ENCODE measurements at places on chromosomes 11 and 22.

GRCh38 chr11:15817001-15817400 is 539.3 kb downstream of the SOX6 start:
- DNase-seq, result no peak

GRCh38 chr11:119607726-119608125 is 121.3 kb downstream of the NECTIN1 start:
- no peak for DNase-seq

DNA sequence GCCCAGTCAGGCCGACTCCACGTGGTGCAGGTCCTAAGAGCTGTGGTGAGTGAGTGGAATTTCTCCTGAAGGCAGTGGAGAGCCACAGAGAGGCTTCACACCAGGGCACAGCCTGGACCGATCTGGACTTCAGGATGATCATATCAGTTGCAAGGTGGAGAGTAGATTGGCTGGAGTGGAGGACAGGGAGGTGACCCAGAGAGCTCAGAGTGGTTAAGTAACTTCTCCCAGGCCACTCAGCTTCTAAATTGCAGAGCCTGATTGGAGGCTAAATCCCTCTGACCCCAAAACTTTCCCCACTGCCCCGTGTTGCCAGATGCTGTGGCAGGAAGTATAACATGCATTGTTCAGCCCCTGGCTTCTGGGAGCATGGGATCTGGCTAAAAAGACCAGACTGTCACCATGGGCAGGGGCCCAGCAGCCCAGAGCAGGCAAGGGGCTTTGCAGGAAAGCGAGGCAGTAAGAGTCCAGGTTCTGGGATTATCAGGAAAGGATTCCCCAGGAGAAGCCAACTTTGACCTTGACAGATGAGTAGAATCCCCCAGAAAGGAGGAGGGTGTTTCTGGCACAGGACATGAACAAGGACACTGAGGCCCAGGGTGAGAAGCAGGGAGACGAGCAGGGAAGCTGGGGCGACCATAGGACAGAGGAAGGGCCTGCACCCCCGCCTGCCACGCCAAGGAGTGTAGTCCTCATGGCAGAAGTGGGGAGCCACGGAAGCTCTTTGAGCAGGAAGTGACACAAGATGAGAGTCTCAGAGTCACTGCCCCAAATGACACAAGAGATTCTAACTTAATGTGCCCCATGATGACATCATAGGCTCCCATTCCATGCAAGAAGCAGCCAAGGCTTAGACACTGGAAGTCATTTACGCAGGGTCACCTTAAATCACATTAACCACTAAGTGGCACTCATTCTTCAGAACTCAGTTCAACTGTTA is 4.8 kb downstream of the SLC35C1 start:
- DNase-seq, result no peak

DNA sequence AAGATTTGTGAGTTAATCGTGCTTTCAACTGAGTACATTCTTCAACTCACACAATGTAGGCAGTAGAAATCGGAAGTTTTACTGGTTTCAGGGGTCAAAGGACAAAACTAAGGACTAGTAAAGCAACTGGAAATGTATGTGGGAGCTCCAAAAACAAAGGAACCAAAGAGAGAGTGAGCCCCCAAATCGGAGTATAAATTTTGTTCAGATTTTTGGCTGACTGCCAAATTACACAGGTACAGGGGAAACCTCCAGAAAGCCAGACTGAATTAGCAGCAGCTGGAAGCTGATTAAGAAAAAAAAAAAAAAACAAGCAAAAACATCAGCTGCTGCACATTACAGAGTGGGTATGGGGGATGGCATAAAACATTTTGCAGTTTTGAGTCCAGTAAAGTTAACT is 75.2 kb upstream of the GNAZ start:
- no peak for DNase-seq

DNA sequence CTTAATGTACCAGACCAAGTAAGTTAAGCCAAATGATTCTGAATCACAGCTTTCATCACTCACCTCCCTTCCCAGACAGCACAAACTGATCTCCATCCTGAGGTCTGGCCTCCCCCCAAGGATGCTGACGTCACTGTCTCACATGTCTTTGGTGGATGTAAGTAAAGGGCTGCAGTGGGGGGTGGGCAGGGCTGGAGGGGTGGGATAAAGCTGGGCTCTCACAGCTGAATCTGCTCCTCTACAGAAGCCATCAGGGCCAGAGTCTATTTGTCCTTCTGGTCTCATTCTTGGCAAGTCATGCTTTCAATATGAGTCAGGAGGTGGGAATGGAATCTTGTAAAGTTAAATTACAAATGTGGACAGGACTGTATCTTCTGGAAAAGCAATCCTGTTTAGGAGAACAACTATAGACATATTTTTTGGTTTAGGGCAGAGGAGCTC is 32.7 kb downstream of the P4HA3 start:
- no peak for DNase-seq

GRCh38 chr11:24056051-24056450 is 440.8 kb upstream of the LUZP2 start:
- DNase-seq, result no peak

DNA sequence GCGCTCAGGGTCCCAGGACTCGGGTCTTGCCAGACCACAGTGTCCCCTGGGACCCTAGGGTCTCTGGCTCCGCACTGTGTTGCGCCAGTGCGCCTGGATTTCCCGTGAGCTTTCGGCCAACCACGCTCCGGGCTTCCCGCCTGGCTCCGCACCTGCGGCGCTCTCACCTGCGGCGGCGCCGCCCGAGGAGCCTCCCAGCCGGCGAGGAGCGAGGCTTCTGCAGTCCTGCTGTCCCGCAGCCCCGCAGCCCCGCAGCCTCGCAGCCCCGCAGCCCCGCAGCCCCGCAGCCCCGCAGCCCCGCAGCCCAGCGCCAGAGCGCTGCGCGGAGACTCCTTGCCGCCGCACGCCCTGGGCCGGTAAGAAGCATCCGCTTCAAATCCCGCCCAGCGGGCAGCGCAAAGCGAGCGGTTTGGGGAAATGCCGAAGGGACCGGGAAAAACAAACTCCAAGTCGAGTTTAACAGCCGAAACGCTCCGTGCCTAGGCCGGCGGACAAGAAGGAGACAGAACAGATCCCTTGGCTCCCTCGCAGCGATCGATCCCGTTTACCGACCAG is 939 bp downstream of the ALX4 start:
- DNase-seq, result no peak

DNA sequence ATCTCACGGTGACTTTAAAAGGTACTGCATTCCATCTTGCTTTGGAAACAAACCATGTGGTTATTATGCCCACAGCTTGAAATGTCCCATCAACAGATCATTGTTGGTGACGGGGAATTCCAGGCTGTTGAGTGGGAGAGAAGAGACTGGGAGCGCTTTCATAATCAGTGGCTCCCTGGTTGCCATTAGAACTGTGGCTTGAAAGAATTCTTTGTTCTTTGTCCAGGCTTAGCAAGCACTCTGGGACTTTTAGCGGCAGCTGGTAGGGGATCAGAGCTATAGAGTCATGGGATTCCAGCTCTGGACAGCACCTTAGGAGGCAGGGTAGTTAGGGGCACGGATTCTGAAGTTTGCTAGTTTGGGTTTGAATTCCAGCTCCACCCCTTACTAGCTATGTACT is 22.0 kb downstream of the MMP20 start:
- no peak for DNase-seq

DNA sequence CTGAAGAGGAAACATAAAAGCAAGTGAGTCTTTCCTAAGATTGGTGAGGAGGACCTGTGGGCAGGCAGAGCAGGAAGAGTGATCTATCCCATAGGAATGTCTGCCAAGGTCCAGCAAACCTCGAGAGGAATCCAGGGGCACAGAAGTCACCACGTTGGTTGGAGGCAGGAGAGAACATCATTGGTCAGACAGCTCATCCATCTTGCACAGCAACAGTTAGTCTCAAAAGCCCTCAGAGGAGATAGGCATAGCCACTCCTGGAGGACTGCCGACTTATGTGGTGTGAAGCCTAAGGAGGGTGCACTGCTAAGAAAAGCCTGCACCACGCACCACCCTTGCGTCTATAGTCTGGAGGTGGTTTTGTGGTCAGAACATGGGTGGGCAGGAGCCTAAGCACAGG is 109.1 kb downstream of the RASSF10 start:
- DNase-seq, result no peak

DNA sequence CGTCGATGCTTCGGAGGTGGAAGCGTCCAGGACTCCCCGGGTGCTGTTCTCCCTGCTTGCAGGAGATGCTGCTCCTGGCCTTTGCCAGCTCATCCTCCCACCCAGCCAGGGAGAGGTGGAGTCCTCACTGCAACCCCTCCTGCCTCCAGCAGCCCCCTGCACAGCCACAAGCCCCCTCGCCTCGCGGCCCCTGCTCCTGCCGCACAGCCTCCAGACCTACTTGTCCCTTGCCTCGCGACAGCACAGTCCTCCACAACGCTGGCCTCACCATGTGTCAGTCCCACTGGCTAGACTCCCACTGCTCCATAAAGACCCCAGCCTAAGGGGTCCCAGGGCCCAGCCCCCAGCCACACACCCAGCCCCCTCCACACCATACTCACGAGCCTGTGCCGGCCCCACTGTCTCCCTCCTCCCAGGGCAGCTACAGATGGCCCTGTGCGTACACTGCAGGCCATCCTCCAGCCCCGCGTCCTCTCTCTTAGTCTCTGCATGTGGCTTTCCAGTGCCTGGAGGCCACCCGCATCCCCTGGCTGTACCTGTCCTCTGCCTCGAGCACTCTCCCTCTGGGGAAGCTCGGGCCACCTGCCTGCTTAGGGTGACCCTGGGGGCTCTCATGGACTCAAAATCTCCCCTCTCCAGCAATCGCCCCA is 91.5 kb downstream of the CELSR1 start:
- DNase-seq, result no peak

DNA sequence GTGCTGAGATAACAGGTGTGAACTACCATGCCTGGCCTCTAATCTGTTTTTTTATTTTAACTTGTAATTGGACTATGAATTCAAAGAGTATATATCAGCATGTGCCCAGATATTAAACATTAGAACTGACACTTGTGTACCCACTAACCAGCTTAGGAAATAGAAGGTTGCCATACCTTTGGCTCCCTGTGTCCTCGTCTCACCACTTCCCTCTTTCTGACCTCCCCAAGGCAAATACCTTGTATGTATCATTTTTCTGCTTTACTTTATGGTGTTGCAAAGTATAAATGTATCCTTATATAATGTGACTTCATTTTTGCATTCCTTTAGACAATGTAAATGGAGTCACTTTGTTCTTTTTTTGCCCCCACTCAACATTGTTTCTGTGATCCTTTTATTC is 9.1 kb downstream of the PPP6R3 start:
- DNase-seq, result no peak

DNA sequence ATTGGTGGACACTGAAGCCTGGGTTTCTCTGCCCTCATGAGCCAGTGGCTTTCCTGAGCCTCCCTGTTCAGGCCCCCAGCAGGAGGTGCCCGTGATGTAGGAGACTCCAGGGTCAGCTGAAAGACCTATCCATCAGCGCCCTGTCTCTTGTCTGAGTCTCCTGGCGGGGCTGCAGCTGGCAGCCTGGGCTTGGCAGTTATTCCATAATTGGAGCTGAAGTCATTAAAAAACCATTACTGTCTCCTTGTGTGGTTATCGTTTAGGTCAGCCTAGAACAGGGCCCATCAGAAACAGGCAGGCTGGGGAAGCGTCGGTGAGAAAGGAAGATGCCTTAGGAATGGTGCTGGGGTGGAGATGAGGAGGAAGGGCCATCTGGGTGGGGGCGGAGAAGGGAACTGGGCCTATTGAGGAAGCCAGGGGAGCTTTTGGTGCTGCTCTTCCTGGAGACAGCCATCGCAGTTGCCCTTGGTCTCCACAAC is 5.0 kb downstream of the TUB start:
- DNase-seq, result no peak

DNA sequence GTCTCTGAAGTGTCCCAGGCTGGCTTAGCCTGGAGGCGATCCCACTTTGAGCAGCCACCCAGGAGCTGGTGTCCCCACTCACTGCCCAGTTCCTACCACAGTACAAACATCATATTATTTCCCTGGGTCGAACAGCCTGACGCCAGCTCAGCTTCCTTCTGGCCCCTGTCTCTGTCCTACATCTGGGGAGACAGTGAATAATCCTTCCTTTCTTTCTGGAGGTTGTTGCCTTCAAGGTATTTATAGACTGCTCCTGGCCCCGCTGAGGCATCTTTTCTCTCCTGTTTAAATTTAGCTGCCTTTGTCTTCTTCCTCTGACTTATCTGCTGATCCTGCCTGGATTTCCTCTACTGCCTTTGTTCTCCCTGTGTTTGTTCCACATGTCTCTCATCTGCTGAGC is 56.8 kb upstream of the LRRC55 start:
- DNase-seq, result no peak

DNA sequence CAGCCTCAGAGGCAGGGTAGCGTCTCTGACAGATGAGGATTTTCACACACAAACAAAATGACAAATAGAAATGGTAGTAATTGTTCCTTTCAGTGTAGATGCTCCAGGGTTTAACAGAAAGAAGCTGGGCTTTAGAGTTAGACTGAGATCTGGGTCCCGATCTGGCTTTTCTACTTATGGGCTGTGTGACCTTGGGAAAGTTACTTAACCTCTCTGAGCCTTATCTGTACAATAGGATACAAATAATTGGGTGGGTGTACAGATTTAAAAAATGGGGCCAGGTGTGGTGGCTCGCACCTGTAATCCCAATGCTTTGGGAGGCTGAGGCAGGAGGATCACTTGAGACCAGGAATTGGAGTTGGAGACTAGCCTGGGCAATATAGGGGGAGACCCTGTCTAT is 204.9 kb downstream of the CEP164 start:
- no peak for DNase-seq

- no peak for DNase-seq
Measured at GRCh38 chr11:69816671-69817070, 2.5 kb downstream of the FGF3 start.

- no peak for DNase-seq
Measured at GRCh38 chr11:76602431-76602861, 68.1 kb downstream of the LRRC32 start.

DNA sequence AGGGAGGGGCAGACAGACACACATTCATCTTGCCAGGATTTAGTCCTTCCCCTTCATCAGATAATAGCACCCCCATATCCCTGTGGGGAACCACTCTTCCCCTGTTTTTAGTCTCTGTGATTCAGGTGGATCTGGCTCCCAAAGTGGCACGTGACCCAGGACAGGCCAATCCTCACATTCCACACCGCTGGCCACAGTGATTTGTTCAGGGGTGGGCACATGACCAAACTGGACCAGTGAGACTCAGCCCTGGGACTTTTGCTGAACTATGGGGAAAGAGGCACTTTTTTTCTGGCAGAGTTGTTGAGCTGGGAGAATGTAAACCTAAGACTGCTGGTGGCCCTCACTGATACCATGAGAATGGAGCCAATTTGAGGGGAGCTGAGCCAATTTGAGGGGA is 19.1 kb upstream of the KCNJ11 start:
- DNase-seq, result no peak

GRCh38 chr11:23604966-23605365 is 744.7 kb upstream of the CCDC179 start:
- no peak for DNase-seq

DNA sequence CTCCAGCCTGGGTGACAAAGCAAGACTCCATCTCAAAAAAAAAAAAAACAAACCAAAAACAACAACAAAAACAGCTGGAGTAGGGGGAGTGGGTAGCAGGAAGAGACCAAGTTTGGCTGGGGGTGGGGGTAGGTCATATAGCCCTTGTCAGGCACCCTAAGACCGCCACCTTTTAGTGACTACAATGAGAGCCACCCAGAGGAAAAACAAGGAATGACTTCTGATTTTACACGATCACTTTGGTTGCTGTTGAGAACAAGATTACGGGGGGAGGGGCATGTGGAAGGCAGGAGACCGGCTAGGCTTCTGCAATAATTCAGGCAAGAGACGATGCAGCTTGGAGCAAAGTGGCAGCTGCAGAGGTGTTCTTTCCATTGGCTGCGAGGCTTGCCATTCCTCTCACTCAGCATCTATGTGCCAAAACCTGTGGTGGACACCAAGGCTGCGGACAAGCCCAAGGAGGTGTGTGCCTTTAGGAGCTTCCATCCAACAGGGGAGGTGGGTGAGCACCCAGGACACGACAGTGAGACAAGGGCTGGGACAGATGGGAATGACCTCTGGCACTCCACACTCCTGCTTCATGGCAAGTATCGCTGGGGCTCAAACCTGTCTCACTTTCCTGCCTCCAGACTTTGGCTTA is 1.7 kb downstream of the RPS19BP1 start:
- no peak for DNase-seq
